ENCODE measurements at places on chromosomes 6 and 20.

DNA sequence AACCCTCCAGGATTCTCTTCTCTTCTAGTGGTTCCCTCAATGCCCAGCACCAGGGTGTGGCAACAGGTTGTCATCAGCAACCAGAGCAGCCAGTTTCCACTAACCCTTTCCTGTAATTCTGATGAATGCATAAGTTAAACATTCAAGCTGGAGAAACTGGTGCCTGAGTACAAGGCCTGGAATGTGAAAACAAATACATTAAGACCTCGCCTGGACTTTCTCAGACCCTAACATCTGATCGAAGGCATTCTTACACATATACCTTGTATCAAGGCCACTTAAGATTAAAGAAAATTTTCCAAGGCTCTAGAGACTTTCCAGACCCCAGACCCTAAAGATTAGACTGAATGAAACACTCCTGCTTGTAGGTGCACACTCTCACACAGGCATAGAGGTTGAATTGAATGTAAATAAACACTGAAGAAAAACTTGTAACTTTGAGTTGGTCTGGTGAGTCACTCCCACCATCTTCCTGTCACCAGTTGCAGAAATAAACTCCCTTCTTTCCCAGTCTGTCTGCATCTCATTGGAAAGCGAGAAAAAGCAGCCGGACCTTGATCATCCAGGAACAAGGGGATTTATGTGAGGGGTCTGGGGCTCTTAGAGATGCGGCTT, 9.0 kb downstream of the LRP11 start:
- peak; percentile 97 for DNase-seq

DNA sequence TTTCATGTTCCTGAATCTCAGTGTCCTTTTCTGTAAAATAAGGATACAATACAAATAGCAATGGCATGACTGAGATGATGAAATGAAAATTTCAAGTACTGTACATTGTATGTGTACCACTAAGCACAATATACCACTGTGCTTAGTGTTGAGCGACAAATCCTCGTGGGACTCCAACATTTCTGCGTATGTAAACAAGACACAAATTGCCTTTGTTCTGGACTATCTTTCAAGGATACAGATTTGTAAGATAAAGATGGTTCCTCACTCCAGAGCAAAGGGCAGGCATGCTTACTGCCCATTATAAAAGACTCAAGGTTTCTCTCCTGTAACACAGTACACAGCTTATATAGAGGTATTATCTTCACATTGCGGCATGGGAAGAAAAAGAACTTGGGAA, 6.0 kb downstream of the RARS2 start:
- DNase-seq: no peak

DNA sequence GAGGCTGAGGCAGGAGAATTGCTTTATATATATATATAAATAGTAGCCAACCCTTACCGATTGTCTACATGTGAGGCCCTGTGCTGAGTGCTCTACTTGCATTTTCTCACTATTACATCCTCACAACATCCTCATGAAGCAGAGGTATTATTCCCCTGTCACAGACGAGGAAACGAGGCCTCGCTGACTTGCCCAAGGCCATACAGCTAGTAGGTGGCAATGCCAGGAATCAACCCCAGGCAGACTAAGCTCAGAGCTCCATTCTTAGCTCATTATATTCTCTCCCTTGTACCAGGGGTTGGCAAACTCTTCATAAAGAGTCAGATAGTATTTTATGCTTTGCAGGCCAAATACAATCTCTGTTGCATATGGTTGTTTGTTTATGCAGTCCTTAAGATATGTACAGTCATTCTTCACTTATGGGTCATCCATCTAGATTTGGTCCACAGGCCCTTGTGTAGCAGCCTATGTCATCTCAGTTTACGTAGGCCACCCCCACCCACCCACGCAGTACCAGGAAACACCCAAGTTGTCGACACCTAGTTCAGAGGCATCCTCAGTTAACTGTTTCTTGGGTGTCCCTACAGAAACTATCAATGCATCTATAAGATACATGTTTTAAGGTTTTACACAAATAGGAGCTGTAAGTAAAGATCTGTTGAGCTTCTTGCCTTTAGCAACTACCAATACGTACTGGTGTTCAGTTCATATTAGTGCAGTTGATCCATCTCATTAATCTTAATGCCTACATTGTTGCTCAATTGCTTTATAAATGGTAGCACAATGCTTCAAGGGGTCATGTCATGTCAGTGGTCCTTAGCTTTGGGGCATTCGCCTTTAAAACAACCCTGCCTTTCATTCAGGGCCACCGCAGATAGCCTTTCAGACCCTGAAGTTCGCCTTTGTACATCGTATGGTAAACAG, 3.0 kb downstream of the CASS4 start:
- peak; percentile 21 for DNase-seq

GRCh38 chr6:16725145-16725864, 36.0 kb downstream of the ATXN1 start:
- DNase-seq: peak; percentile 73

DNA sequence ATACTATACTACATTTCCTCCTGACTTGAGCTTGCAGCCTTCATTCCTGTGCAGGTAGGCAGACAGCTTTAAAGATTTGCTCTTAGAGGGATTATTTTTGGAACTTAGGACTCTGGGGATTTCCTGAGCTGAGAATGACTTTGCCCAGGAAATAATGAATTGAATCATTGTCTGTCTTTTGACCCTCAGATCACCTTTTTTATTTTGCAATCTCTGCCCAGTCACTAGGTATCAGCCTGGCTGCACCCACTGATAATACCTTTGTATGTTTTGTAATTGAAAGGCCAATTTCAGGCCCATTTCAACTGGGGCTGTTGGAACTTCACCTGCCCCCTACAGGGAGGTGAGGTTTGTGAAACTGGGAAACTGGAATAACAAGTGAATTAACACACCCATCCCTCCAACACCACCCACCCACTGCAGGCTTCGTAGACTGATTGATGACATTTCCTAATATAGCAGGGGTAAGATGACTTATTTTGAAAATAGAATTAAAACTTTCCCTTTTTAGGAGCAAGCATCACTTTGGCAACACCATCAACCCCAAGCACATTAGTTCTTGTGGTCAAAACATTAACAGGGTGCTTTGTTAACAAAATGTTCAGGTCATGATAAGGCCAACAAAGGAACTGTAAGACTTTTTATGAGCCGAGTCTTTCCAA, 157.1 kb upstream of the CENPW start:
- peak; percentile 68 for DNase-seq

- no peak for DNase-seq
Observed at GRCh38 chr20:32480371-32481241, 104.5 kb downstream of the NOL4L start.

GRCh38 chr6:13252790-13253189, 75.5 kb downstream of the TBC1D7 start:
- no peak for DNase-seq

DNA sequence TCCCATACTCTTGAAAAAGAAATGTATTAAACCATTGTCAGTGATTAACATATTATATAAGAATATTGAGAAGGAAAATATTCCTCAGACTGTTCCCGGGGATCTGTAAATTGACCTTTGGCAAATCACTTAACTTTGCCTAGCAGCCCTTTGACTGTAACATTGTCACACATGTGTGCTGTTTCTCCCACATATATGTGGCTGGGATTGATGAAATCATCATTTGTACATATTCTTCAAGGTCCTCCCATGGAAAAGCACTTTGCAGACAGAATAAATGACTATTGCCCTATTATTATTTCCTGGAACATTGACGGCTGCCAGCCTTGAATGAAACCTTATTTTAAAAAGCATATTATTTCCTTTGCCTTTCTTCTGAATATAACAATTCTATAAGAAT, 36.4 kb upstream of the TRERF1 start:
- DNase-seq: no peak

DNA sequence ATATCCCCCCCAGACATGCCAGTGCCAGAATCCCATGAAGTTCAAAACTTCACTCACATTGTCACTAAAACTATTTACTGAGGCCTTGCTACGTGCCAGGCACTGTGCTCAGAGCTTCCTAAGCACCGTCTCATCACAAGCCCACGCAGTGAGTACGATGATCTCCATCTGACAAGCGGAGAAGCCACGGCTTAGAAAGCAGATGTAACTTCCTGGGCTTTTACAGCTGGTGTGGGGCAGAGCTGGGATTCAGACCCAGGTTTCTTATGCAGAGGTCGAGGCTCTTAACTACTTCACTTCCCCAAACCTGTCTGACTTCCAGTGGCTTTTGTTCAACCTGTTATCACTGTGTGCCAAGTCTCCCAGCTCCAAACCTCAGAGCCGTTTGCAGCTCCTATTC, 8.3 kb downstream of the MDGA1 start:
- no peak for DNase-seq

DNA sequence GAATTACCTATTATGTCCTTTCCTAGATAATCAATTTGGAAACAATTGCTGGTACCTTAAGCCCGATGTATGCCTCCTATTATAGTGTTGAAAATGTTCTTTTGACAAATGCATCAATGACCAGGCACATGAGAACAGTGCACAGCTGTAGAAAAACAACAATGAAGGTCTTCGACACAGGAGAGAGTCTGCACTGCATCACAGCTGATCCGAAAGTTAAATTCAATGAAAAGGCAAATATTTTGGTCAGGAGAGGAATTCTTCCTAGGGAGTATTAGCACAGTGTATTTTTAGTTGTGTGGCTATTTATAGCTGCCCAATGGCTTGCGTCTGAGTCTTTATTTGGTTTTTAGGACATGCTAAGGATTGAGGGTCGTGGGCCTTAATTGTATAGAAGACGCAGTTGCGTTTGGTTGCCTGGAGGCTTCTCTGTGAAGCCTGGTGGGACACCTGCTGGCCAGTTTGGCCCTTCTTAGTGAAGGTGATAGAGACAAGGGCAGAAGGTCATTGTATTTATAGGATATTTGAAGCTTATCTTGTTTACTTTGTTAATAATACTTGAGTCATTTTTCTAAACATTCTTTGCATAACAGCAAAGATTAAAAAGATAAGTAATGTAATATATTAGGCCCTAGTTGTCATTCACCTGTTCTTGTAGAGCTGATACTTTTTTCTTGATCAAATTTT, 72.3 kb downstream of the CDYL start:
- DNase-seq: no peak

DNA sequence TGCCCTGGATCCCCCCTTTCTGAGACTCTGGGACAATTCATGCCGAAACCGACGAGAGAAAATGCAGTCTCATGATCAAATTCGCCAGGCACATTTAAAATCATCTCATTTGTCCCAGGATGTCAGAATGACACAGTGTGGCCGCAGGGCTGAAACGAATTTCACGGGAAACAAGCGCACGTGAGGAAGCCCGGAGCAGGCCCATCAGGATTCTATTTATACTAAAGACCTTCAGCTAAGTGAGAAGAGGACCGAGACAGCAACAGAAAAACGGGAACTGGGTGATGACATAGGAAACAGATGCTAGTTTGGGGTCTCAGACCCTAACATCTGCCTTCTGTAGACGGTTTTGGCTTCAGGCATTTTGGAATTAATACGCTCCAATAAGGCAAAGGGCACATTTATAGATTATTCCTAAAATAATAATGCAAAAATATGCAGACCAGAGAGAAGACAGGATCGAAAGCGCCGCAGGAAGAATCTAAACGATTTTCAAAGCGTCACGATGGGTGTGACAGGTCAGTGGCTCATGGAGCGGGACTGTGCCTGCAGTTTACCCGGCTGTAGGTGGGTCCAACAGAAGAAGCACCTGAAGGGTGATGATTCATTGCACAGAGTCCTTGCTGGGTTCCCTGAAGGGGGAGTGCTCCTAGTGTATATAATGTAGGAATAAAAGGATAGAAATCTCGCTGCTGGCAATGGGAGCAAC, 80.8 kb upstream of the MPC1 start:
- no peak for DNase-seq

- DNase-seq: no peak
Observed at GRCh38 chr6:20497216-20498040, 36.8 kb upstream of the CDKAL1 start.

DNA sequence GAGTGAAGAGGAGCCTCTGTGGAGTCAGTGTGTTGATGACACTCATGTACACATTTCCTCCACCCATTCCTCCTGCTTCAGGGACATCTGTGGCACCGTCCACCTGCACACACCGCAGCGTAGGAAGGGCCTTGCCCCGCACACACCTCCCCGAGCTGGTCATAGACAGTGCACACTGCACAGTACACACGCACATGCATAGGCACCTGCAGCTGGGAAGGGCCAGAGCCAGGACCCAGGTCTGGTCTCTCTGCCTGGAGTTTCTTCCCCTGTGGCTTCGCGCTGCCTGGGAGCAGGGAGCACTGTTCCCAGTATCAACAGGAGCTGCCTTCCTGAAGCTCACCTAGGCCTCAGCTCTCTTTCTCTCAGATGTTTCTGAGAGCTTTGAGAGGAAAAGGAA, 340.5 kb downstream of the TAF4 start:
- no peak for DNase-seq

DNA sequence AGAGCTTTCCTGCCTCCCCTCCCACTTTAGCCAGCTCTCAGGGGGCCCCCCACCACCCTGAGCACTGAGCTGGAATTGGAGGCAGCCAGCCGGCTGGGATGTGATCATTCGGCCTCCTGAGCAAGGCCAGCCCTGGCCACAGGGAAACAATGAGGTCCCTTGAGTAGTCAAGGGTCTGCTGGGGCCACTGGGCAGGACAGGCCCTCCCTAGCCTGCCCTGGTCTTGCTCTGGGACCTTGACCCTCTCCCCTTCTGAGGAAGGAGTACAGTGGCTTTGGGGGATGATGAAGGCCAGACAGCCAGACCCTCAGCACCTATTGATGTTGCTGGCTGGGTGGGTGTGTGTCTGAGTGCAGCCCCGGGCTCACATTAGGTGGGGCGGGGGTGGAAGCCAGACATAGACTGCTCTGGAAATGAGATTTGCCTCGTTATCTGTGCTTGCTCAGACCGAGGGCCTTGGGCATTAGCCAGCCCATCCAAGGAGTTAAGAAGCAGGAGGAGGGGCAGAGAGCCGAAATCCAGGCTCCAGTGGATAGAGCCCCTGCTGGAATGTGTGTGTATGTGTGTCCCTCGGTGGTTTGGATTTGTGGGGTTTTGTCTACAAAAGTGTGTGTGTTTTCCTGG, 21.3 kb downstream of the CD40 start:
- DNase-seq: no peak

DNA sequence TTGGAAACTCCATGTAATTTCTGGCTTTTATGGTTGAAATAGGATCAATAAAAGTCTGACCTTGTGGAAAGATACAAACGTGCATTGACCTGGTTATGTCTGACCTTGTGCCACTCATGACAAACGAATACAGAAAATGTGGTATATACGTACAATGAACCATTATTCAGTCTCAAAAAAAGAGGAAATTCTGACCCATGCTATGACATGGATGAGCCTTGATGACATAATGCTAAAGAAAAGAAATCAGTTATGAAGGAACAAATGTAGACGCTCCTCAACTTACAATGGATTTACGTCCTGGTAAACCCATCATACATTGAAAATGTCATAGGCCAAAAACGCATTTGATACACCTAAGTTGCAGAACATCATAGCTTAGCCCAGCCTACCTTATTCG, 309.7 kb upstream of the SULF2 start:
- DNase-seq: no peak
